Renal cortex interstitium (tissue), 15 donors: ENCODE measurements at places on chromosomes 11 and 22.

GRCh38 chr11:47950396-47950795 lies 30.0 kb upstream of the PTPRJ start:
- no peak for DNase-seq

- DNase-seq: no peak
Observed at GRCh38 chr11:74004046-74004695, 4.7 kb downstream of the UCP3 start.

DNA sequence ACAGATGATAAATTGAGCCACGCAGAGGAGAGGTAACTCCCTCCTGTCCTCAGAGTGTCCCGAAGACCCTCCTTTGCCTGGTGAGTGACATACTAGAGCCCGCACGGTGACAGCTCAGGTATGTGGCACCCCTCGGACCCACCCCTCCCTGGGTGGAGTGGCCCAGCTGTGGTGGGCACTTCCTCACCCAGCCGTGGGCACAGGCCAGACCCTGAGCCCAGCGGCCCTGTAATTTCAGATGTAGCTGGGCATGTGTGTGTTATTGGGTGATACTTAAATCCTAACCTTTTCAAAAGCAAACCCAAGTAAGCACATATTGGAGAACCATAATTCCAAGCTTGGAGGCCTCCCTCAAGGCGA lies 93.2 kb downstream of the WNT7B start:
- no peak for DNase-seq

GRCh38 chr11:122453586-122453985 lies 201.9 kb upstream of the UBASH3B start:
- no peak for DNase-seq

DNA sequence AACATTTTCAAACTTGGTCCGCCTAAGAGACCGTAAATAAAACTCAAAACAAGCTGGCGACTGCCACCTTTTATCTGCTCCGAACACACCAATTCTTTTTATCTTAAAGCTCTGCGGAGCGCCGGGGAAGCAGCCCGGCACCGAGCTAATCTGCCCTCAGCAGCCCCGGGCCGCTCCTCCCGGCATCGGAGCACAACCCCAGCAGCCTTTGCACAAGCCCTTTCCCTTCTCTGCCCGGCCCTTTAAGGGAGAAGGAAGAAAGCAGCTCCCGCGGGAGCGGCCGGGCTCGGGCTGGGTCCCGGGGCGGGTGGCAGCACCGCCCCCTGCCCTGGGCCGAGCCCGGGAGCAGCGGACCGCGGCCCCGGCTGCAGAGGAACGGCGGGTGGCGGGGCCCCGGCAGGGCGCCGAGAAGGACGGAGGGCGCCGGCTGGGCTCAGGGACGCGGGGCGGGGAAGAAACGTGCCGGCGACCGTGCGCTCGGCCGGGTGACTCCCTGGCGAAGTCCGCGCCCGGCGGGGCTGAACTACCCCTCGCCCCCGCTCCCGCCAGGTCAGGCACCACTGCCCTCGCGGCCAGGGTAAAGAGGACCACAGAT lies 133.6 kb upstream of the C11orf58 start:
- DNase-seq: no peak

DNA sequence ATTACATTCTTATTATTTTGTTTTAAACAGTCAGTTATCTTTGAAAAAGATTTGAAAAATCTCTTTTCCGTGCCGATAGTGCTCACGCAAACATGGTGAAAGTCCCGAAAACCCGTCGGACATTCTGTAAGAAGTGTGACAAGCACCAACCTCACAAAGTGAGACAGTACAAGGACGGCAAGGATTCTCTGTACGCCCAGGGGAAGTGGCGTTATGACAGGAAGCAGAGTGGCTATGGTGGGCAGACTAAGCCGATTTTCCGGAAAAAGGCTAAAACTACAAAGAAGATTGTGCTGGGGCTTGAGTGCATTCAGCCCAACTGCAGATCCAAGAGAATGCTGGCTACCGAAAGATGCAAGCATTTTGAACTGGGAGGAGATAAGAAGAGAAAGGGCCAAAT lies 28.7 kb upstream of the CTSD start:
- no peak for DNase-seq
